Activated CD4-positive, alpha-beta T cell treated with anti-CD3 and anti-CD28 coated beads for 48 hours (primary cell): ENCODE measurements at places on chromosomes 4 and X.

DNA sequence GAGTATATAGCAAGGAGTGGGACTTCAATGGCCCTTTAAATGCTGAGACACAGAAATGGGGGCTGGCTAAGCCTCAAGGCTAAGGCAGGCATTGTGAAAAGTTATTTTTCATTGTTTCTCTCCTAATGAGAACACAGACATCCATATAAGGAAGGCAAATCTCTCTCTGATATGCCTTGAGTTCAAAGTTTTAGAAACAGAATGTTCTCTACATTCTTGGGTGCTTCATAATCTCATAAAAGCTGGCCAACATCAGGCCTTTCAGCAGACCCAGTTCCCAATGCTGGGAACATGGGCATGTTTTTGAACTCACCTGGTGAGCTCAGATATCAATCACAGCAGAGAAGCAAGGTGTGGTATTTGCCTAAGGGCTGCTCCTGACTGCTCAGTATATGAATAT, 19.4 kb upstream of the RAB40A start:
- no peak for DNase-seq

DNA sequence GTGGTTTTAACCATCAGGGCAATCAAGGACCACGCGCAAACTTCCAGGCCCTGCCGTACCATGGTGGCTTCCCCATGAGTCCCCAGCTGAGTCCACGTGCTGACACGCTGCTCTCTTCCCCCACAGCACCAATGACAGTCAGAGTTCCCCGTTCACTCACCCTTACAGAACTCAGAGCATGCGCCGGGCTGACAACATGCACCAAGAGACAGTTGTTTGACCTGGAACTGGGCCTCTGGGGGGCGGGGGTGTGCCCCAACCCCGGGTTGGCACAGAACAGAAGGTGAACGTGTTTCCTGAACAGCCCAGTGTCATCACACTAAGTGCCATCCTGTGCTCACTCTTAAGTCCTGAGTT, 29.4 kb downstream of the IRF2 start:
- DNase-seq = peak; percentile 62

GRCh38 chr4:84669201-84669600, 86.3 kb downstream of the CDS1 start:
- no peak for DNase-seq

- DNase-seq = no peak
Observed at GRCh38 chr4:41176340-41176739, 38.0 kb downstream of the APBB2 start.

- DNase-seq = no peak
Observed at GRCh38 chr4:128615197-128615596, 194.3 kb upstream of the JADE1 start.

DNA sequence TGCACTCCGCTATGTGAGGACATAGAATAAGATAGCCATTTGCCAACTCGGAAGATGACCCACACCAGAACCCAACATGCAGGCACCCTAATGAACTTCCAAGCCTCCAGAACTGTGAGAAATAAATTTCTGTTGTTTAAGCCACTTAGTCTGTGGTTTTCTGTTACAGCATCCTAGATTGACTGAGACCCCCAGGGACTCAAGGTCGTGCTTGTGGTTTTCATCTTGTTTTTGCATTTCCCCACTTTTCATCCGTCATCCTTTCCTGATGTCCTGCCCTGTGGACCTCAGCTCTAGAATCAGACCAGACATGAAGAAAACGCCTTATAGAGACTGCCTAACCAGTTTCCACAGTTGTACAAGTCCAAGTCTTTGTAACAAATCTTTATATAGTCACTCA, 54.4 kb downstream of the MCUB start:
- no peak for DNase-seq

DNA sequence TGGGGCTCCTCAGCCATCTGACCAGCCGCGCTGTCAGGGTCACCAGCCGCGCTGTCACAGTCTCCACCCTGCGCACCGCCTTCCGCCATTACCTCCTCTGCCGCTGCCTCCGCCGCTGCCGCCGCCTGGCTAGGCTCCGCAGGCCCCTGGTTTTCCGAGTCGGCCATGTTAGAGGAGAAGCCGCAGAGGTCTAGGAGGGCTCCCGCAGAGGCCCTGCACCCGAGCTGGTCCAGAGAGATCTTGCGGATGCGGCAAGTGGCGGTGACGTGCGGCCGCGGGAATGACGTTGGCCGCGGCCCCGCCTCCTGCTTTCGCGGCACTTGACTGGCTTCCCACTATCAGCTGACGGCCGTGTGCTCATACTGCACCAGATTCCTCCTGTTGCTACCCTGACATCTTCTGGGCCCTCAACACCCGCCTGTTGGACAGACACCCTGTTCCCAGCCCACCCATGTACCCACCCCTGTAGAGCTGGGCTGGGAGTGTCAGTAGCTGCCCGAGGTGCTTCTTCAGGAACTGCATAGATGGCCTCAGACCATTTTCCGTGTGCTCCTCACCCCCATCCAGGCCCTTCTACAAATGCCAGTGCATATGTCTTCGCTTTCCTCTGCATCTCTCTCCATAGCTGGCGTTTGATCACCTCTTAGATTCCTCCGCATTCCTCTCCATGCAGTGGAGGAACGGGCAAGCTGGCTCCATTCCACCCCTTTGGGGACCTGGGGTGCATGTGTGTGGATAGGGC, at the start of gene NAP1L5:
Gene NAP1L5, minus strand, starts transcription at position 242 of the 742 bp plus-strand sequence. Its CDS starts 75 bp downstream, at position 167.
- peak; percentile 69 for DNase-seq

DNA sequence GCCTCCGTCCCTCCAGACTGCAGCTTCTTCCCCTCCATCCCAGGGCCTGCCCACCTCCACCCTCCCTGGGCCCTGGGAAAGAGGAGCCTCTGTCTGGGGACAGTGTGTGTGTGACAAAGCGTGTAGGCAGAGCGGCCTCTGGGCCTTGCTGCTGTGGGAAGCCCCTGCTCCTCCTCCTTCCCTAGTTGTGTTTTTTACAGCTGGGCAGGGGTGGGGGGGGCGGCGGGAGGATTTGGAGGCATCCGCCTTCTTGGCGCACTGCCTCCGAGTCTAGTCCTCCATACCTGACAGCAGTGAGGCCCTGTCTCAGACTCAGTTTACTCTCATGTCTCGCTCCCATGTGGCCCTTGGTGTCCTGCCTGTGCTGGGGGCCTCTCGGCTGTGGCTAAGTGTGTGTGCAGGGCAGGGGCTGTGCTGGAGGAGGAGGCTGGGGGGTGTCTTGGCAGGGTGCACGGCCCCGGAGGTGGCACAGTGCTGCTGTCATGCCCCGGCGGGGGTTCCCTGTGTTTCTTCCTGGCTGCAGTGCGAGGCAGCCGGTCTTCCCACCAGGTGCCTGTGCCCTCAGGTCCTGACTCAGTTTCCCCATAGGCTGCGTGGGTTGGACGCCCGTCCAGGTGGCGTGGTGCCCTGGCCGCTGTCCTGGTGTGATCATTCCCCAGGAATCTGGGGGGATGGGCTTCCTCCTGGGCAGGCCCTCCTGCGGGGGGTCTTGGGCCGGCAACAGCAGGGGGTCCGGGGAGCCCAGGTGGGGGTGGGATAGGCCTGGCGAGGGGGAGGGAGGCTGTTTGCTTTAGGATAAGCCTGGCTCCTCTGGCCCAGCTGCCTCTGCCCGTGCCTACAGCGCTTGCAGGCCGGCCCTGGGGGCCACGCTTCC, 7.0 kb downstream of the FGFRL1 start:
- DNase-seq = no peak
